Stimulated activated CD8-positive, alpha-beta memory T cell treated with anti-CD3 and anti-CD28 coated beads, Interleukin-15, amount 100 ng/mL, for 24 hours (primary cell): ENCODE measurements at places on chromosomes 4 and X.

DNA sequence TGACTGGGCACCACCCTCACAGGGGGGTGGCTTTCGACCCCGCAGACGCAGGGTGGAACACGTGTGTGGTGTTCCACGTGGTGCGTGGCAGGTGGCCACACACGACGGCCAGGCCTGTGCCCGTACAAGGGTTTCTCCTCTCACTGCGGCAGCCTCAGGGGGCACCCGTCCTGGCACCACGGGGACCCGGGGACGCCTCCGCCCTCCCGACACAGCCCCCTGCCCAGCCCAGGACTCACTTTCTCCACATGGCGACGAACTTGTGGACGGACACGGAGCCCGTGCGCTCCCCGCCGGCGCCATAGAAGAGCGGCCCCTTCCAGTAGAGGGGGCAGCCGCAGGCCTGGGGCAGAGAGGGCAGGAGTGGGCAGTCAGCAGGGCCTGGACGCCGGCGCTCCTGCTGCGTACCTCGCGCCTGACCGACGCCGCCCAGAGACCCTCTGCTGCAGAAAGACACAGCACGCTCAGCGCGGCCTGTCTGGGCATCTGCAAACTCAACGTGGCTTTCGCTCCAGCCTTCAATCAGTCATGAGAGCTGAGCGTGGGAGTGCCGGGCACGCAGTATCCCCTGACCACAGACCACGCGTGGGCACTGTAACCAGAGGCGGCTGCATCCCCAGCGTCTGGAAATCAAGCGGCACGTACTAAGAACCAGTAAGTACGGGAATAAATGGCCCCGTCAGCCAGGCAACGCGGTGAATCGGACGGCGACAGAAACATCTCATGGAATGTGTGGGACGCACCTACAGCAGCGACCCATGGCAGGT, 28.9 kb upstream of the GTPBP6 start:
- no peak for DNase-seq

DNA sequence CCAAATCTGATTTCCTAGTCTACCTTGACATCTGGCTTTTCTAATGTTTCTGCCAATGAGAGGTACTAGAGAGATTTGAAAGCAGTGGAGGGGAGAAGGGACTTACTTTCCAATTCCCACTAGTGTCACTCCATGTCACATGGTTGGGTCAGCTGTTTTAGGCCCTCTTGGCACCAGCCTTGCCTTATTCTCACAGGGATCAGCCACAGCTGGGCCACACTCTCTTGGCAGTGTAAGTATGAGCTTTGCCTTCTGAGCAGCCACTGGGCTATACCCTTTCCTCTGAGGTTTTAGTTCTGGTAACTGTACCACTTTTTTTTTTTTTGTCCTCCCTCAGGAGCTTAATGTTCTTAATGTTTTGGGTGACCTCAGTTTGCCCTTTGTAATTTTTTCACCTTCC, 10.2 kb upstream of the ADH1C start:
- no peak for DNase-seq

DNA sequence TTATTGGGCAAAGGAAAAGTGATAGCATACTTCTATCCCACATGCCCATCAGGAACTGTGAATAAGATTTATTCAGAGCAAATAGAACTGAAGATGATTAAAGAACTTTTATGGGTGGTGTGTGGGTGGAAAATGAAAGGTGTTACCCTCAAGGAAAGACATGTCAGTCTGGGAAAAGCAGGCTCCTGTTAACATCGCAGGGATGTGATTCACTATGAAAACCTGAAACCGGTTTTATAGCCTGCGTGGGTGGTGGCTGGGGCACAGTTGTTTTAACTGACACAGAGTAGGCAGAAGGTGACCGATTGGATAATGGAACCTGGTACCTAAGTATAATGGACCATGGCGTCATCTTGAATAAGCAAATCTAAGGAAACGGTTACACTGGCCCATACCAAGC, 61.3 kb upstream of the CASK start:
- no peak for DNase-seq

DNA sequence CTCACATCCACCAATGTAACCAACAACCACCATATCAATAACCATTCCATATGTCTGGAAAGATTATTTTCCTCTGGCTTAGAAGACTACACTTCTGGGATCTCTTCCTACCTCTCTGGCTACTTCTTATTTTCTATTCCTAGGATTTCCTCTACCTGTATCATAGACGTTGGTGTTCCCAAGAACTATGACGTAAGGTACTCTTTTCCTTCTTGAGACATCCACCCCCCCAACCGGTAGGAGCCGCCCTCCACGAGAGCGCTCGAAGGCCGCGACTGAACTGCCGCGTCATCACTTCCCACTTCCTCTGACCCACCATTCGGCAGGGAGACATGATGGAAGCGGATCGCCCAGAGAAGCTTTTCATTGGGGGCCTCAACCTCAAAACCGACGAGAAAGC, at the start of gene RBMXL3:
TSS of gene RBMXL3 (plus strand) at position 301 of the 400 bp plus-strand sequence. CDS start at position 333, 32 bp downstream.
- no peak for DNase-seq

DNA sequence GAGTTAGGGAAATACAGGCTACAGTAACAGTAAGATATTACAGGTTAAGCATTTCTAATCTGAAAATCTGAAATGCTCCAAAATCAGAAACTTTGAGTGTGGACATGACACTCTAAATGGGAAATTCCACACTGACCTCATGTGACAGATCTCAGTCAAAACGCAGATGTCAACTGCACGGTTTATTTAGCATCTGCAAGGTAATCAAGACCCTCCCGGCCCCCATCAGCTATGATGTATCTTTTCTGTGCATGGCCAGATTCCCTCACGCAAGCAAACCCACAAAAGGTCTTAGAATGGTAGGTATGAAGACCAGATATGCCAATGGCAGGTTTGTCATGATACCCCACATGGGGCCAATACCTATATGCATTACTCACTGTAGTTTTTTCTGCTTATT, 82.8 kb downstream of the COQ2 start:
- DNase-seq, result no peak
